Immature natural killer cell (primary cell): ENCODE measurements at places on chromosomes 3 and 15. TPM values are rescaled to one million over a fixed set of nuclear protein-coding genes. Genes with fewer than 3 reads are reported as not detected.

DNA sequence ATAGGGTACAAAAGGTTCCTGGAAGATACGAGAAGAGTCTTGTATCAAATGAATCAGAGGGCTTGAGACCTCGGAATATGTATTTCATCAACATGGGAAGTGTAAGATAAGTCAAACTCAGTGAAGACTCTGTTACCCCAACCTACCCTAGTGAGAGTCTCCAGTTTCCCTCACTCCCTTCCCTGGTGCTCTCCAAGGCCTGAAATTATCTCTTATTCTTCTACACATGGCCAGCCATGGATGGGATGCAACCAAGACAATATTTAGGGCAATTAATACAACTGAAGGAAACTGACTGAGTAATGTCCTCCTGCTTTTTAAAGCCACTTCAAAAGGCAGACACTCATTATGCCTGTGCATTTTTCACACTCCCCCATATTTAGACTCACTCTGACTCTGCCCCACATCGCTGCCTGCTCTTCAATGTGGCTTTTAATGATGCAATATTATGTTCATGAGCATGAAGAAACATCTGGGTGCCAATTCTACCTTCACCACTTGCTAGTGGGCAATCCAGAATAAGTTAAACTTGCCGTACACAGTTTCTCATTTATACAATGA, 137.1 kb upstream of the THBS1 start:
- H3K4me1 ChIP-seq = no peaks in the 10 kb centered on the region
- H3K36me3 ChIP-seq = no peaks in the 10 kb centered on the region
- DNase-seq = no peak

GRCh38 chr3:134106580-134106979, 76.9 kb upstream of the SLCO2A1 start:
- no peaks in the 10 kb centered on the region for H3K36me3 ChIP-seq
- no peak overlapping the region for H3K4me3 ChIP-seq
- H3K27me3 ChIP-seq = peaks cover 18% of the 10 kb centered on the region
- DNase-seq = no peak
- H3K4me1 ChIP-seq = no peaks in the 10 kb centered on the region

DNA sequence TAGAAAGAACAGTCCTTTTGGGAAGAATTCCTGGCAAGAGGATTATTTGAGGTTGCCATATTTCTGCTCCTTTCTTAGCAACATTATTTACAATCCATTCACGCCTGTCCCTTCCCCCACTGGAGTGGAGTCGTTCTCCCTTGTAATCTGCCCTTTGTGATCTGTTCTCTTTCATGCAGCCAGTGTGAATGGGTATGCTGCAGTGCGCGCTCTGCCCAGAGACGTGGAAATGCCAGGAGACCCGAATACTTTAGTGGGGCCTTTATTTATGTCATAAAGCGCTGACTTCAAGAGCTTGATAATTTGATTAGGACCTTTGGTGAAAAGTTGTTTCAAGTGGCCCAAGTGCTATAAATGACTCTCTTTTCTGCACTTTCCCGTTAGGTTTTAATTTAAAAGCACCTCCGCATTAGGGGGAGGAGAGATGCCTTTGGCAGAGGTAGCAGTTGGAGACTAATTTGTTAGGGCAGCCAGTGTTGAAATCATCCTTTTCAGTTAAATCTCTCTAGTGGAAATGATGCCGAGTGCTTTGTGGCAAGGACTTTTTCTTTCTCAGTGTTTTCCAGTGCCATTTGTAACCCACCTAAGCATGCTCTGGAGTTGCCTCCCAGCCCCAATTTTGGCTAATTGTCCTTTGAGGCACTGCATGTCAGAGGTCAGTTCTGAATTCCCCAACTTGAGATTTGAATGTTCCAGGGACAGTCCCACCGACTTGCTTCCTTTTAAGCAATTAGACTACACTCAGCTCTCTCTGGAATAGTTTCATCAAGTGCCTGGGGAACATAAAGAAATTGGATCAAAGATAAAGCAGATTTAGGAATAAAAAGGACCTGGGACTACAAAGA, 52.4 kb downstream of the PSMD6 start:
- H3K4me1 ChIP-seq = peaks cover 99% of the 10 kb centered on the region
- DNase-seq = no peak
- peak overlapping the region; percentile 97 for H3K27ac ChIP-seq
- H3K36me3 ChIP-seq = peaks cover 4% of the 10 kb centered on the region

TOPAZ1 gene
- not detected for polyA plus RNA-seq

LYSMD2 gene
- polyA plus RNA-seq = 33.6 TPM

LMAN1L gene
- polyA plus RNA-seq = not detected

STAB1 gene
- polyA plus RNA-seq = not detected

DNA sequence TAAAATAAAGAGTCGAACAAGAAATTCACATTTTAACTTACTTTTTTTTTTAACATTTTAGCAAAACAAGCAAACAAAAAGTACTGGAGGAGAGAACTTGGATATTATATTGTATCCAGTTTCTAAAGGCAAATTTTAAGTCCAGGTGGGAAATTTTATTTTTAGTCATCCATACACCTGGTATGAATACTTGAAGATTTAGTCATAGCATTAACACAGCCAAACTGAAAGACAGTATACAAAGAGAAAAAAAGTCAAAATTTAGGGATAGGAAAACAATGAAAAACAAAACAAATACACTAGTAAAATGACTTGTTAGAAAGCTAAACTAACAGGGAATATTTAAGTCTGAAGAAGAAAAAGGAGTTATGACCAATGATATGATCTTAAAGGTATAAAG, 69.1 kb downstream of the PROS1 start:
- no peak overlapping the region for H3K4me3 ChIP-seq
- no peak for DNase-seq
- no peaks in the 10 kb centered on the region for H3K36me3 ChIP-seq
- H3K27ac ChIP-seq = no peak overlapping the region
- H3K27me3 ChIP-seq = no peaks in the 10 kb centered on the region
- H3K4me1 ChIP-seq = no peaks in the 10 kb centered on the region

GRCh38 chr3:186613637-186614265, 891 bp downstream of the AHSG start:
- no peaks in the 10 kb centered on the region for H3K36me3 ChIP-seq
- no peak overlapping the region for H3K4me3 ChIP-seq
- H3K27me3 ChIP-seq = peaks cover 14% of the 10 kb centered on the region
- DNase-seq = no peak
- H3K27ac ChIP-seq = no peak overlapping the region

PPIP5K1 gene
- polyA plus RNA-seq = 7.5 TPM

- peaks cover 5% of the 10 kb centered on the region for H3K36me3 ChIP-seq
- no peak overlapping the region for H3K27ac ChIP-seq
- H3K4me3 ChIP-seq = no peak overlapping the region
- H3K27me3 ChIP-seq = no peaks in the 10 kb centered on the region
Measured at GRCh38 chr15:84780492-84780891, 32.1 kb downstream of the ZNF592 start.

DNA sequence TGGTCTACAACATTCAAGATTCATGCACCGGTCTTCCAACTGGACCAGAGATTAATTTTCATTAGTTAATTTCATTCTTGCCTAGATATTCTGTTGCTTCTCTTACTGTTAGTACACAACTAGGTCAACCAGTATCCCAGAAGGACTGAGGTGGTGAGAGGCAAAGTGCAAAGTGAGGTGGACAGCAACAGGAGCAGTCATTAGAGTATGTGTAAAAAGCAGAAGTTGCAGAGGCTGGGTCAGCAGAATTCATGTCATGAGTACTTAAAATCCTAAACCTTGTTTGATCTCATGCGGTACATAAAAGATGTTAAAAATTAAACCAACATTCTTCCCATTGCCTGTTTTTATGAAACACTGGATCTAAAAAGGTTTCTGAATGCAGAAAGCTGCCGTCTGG, 46.7 kb downstream of the PARP14 start:
- H3K4me3 ChIP-seq = no peak overlapping the region
- H3K27me3 ChIP-seq = no peaks in the 10 kb centered on the region
- no peak overlapping the region for H3K27ac ChIP-seq
- H3K36me3 ChIP-seq = peaks cover 23% of the 10 kb centered on the region

DNA sequence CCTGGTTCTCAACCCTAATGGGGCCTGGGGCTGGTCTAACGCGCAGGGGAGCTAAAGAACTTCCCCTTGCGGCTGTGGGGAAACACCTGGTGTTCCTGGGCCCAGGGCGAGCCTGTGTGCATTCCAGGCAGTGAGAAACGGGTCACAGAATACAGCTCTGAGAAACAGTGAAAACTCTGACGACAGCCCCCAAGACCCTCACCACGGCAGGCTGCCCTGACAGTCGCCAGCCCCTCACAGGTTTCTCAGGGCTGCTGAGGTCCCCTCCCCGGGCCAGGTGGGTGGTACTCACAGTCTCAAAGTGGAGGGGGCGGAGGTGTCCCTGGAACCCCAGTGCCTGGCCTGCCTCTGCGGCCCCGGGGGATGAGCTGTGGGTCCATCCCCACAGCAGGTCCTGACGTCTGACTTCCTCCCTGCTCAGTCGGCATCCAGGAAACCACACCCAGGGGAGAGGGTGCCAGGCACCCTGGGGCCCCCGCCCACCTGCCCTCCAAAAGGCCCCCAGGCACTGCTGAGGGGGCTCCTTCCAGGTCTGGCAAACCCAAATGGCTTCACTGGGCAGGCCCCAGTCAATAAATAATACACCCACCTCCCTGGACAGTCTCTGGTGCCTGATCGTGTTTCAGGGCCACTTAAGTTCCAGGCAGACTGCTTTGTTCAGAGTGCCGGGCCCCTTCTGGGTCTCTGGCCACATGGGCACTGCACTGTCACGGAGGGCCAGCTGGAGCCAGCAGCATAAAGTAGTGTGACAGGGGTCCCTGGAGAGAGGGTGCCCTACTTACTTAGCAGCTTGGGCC, 57.7 kb downstream of the IQSEC1 start:
- H3K27me3 ChIP-seq = peaks cover 23% of the 10 kb centered on the region
- peaks cover under 1% of the 10 kb centered on the region for H3K36me3 ChIP-seq
- peak; percentile 82 for DNase-seq
- H3K4me3 ChIP-seq = peak overlapping the region; percentile 89

GRCh38 chr3:95926904-95927501, 887.4 kb upstream of the EPHA6 start:
- no peaks in the 10 kb centered on the region for H3K4me1 ChIP-seq
- DNase-seq = no peak
- H3K27ac ChIP-seq = no peak overlapping the region
- no peak overlapping the region for H3K4me3 ChIP-seq
- H3K36me3 ChIP-seq = no peaks in the 10 kb centered on the region

ATP13A4 gene
- not detected for polyA plus RNA-seq

GRCh38 chr15:35047528-35047927, 37.6 kb downstream of the NANOGP8 start:
- H3K4me1 ChIP-seq = no peaks in the 10 kb centered on the region
- no peak overlapping the region for H3K27ac ChIP-seq
- no peak for DNase-seq
- no peak overlapping the region for H3K4me3 ChIP-seq
- no peaks in the 10 kb centered on the region for H3K27me3 ChIP-seq

- H3K4me3 ChIP-seq = no peak overlapping the region
- DNase-seq = no peak
- no peaks in the 10 kb centered on the region for H3K36me3 ChIP-seq
- H3K4me1 ChIP-seq = no peaks in the 10 kb centered on the region
Measured at GRCh38 chr15:74270854-74271520, 34.9 kb downstream of the CCDC33 start.

DCBLD2 gene
- 0.04 TPM for polyA plus RNA-seq

- no peak overlapping the region for H3K27ac ChIP-seq
- H3K27me3 ChIP-seq = no peaks in the 10 kb centered on the region
- no peak for DNase-seq
- no peaks in the 10 kb centered on the region for H3K36me3 ChIP-seq
- H3K4me3 ChIP-seq = no peak overlapping the region
Measured at GRCh38 chr3:110390372-110390771, 681.2 kb upstream of the NECTIN3 start.

DNA sequence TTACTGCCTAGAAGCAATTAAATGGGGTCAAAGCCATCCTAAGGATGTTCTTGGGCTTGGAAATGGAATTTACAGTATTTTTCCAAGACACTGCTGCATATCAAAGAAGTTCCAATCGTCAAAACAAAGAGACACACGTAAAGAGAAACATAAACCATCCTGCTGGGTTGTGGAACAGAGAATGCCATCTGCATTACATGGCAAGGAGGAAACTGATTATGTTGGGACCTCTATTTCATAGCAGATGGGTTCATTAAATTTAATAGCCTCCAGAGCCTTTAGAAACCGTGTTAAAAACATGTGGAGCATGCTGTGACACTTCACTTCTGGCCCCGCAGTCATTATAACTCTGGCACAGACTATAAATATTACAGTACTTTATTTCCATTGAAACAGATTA, 154.6 kb downstream of the LRTM1 start:
- no peak for DNase-seq
- no peaks in the 10 kb centered on the region for H3K36me3 ChIP-seq
- no peaks in the 10 kb centered on the region for H3K4me1 ChIP-seq
- no peaks in the 10 kb centered on the region for H3K27me3 ChIP-seq
- H3K27ac ChIP-seq = no peak overlapping the region
- no peak overlapping the region for H3K4me3 ChIP-seq

DNA sequence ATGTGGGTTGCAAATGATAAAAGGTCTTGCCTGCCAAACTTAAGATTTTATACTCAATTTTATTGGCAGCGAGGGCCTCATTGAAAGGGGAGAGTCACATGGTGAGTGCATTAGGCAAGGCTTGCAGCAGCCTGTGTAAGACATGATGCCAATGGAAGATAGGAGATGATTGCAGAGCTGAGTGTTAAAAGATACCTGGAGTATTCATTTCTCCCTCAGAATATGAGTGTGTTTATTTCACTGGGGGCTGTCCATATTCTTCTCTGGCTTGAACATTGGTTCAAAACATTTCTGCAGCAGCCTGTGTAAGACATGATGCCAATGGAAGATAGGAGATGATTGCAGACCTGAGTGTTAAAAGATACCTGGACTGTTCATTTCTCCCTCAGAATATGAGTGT, 165.2 kb upstream of the NUDT16 start:
- H3K27ac ChIP-seq = no peak overlapping the region
- peaks cover 3% of the 10 kb centered on the region for H3K27me3 ChIP-seq

DNA sequence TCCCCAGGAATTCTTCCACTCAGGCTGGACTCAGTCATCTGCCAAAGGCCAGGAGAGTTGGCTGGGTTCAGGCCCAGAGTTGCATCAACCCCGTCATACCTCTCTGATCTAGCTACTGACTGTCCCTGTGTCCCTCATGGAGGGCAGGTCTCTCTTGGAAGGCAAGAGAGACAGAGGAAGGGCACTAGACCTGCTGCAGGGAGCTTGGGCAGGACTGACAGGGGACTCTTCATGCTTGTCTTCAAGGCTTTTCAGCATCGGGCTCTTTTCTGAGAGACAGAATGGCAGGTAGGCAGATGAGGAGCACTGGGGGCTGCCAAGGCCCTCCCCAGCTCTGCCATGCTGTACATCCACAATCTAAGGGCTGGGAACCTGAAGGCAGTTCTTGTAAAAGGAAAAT, 140.1 kb upstream of the MRPS22 start:
- H3K36me3 ChIP-seq = no peaks in the 10 kb centered on the region
- no peaks in the 10 kb centered on the region for H3K4me1 ChIP-seq
- no peaks in the 10 kb centered on the region for H3K27me3 ChIP-seq
- no peak overlapping the region for H3K4me3 ChIP-seq

DNA sequence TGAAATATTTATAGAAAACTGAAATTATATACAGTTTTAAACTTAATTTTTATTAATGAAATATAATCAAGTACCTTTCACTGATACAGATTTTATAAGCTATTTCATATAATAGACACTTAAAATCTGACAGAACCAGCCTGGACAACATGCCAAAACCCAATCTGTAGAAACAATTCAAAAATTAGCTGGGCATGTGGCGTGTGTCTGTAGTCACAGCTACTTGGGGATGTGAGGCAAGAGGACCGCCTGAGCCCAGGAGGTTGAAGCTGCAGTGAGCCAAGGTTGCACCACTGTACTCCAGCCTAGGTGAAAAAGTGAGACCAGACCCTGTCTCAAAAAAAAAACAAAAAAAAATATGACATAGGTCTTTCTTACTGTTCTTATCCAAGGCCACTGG, 238.3 kb upstream of the MANF start:
- H3K4me1 ChIP-seq = peaks cover 6% of the 10 kb centered on the region
- H3K36me3 ChIP-seq = peaks cover 14% of the 10 kb centered on the region
- DNase-seq = no peak
